ENCODE measurements at places on chromosomes 2 and 18.

GRCh38 chr2:118269408-118270051, 181.3 kb downstream of the INSIG2 start:
- no peak for DNase-seq

DNA sequence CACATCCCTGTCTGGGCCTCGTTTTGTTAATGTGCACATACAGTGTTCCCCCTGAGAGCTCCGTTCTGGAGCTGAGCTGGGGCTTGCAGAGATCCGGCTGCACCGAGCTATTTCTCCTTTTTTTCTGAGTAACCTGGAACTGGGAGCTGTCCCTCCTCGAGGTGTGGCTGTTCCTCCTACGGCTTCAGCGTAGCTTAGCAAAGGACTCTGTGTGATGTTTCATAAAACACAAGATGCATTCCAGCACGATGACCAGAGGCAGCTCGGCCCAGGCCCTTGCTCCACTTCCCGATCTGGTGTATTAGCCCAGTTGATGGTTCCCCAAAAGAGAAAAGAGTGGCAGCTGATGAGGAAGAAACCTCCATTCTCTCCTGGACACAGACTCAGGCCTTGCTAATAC, 103.0 kb downstream of the FAM210A start:
- no peak for DNase-seq

- peak; percentile 37 for DNase-seq
Observed at GRCh38 chr2:233079953-233080835, 20.1 kb downstream of the INPP5D start.

GRCh38 chr2:24515335-24515734, 24.3 kb downstream of the NCOA1 start:
- DNase-seq = no peak
